ENCODE measurements at places on chromosomes 5 and 9.

- no peak for DNase-seq
Measured at GRCh38 chr5:135631391-135631790, 52.6 kb upstream of the CXCL14 start.

GRCh38 chr5:73157414-73158303 is 15.3 kb upstream of the TMEM174 start:
- no peak for DNase-seq

DNA sequence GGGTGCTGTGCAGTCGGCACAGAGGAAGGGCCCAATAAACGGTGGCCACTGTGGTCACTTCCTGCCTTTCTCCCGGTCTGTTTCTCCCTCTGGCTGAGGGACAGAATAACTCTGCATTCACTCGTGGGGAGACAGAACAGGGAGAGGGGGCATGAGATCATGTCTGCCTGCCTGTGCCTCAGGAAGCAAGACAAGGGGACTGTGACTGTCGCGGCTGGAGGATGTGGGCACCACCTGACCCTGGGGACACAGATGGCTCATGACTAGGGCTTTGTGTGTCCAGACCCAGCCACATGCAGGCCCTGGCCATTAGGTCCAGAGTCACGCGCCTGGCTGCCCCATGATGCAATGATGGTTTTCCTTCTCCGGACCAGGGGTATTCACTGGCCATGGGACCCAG is 5.8 kb downstream of the TRUB2 start:
- no peak for DNase-seq

- no peak for DNase-seq
Measured at GRCh38 chr5:90898326-90899013, 339.9 kb downstream of the ADGRV1 start.

DNA sequence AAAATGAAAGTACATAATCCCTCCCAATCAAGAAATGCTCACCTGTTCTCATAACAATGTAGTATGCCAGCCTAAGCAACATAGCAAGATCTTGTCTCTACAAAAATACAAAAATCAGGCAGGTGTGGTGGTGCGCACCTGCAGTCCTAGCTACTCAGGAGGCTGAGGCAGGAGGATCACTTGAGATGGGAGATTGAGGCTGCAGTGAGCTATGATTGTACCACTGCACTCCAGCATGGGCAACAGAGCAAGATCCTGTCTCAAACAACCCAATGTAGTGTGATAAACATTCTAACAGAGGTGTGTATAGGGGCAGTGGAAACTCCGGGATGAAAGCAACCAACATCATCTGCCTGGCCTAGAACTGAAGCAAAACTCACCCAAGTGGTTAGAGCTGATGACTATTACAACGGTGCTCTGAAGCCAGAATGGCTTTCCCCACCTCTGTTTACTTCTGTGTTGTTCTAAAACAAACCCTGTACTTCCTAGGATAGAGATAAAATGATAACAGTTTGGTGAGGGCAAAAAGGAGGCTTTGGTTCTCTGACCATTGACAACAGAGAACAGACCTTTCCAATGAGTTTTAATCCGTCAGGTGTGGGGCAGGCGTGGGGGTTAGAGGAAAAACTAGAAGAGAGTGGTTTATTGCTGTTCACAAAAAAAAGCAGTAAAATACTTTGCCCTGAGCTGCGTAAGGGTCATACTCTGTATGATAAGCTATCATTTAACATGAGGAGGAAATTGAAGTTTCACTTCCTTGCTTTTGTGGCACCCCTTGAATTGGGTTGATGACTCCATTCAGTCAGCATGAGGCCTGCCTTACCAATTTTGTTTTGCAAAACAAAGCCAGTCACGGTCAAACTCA is 18.9 kb downstream of the WNT8A start:
- DNase-seq, result no peak

GRCh38 chr5:65821966-65822365 is 100.0 kb downstream of the NLN start:
- DNase-seq, result no peak
